Effector memory CD4-positive, alpha-beta T cell (primary cell): ENCODE measurements at places on chromosomes 5 and 9.

- DNase-seq, result no peak
Measured at GRCh38 chr5:159657771-159658170, 258.5 kb upstream of the ADRA1B start.

DNA sequence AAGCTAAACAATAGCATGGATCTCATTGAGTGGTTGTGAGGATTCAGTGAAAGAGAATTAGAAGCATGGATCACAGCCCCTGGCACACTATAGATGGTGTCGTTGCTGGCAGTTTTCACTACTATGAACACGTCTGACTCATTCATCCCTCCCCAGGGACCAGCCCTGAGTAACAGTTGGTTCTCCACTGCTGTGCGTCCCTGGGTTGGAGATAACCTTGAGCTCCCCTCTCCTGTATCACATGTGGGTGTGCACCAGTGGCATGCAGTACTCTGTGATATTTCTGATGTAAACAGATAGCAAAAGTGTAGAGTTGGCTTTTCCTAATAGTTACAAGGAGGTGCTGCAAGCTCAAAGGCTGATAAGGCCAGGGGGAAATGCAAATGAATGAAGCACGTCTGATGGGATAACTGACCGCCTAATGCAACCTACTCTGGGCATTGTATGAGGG, 8.8 kb upstream of the LCP2 start:
- no peak for DNase-seq

DNA sequence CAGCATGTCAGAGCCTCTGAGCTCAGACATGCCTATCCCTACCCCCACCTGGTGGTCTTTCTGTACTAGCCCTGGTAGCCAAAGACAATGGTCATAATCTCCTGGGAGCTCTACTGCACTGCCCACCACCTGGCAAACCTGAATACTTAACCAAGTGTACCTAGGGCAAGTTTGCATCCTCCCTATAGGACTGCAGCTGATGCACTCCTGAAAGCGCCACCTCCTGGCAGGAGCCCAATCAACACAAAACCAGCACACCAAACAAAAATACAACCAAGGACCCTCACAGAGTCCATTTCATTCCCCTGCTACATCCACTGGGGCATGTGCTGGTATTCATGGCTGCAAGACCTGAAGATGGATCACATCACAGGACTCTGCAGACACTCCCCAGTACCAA, 14.8 kb upstream of the FAM174A start:
- DNase-seq, result no peak

DNA sequence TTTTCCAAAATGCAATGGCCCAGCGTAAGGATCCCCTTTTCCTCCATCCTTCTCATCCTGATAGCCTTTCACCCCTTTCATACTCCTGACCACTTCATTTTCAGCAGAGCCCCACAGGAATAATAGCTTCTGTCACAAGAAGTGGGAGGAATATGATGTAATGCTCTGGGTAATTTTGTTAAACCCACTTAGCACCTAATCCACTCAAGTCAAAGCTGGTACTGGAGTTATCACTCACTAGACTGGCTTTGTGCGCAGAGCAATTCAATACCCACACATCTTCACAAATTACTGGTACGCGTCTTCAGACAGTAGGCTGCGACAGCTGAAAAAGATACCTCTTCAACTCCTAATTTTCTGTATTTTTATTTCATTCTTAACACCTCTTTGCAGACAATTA, 2232.8 kb upstream of the WWC1 start:
- DNase-seq, result no peak

- DNase-seq, result no peak
Measured at GRCh38 chr5:124452412-124452811, 294.0 kb downstream of the ZNF608 start.

DNA sequence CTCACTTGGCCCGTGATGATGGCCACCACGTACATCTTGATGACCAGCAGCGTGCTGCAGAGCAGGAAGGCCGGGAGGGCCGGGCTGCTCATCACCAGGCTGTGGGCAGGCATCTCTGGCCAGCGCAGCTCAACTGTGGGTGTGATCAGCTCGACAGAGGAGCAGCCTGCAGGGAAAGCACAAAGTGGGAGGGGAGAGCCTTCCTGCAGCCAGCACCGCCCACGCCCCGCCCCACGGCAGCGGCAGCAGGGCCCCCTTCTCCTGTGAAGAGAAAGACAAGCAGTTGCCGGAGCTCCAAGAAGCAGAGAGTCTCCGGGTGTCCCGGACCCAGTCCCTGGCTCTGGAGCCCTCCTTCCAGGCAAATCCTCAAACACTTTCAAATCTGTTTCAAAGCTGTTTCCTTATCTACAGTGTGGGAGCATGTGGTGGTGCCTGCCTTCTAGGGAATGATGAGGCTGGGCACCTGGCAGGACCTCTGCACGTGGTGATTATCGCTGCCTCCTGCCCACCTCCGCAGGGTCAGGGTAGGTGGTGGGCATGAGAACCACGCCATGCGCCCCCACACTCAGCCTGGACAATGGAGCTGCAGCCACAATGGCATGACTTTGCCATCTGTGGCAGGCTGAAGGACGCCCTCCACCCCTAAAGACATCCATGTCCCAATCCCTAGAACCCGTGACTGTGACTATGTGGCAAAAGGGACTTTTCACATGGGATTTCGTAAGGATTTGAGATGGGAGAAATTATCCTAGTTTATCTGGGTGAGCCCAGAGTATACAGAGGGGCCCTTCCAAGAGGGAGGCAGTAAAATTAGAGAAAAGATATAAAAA, at the start of gene PTGES:
TSS of gene PTGES (minus strand) at position 143 of the 830 bp plus-strand sequence. CDS start at position 113, 30 bp downstream.
- peak; percentile 14 for DNase-seq

GRCh38 chr5:122180863-122181548, 51.7 kb downstream of the ZNF474 start:
- DNase-seq, result no peak

DNA sequence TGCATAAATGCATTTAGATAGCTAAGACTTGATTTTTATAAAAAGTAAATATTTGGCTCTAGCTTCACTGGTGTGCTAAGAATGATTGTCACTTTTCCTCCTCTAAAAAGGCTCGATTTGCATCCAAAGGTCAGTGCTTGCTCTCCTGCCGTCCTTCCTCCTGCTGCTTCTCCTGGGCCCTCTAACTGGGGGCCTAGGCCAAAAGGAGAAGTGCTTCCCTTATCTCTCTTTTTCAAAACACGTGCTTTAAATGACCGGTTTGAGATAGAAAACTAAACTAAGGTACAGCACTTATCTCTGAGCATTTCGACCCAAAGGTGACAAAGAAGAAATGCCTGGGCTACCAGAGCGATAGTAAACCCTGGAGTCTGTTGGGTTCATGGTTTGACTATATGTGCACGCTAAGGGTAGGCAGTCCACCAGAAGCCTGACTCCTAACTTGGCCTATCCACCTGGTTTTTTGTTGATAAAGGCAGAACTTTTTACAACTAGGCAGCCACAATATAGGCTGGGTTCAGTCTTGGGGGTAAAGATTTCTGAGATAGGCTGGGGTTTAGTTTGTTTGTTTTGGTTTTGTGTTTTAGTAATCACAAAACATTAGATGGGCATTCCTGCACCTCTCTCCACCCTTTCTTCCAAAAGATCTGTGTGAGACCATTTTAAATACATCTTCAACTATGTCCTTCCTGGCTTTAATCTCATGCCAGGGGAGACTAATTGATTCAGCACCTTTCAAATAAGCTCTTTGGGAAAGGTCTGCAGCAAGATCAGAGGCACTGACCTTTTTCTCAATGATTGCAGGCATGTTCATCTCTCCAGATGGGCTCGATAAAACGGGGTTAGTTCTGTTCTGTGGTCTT, 3.8 kb downstream of the NR2F1-AS1 start:
- no peak for DNase-seq

- DNase-seq, result no peak
Measured at GRCh38 chr5:50929174-50929573, 262.7 kb downstream of the PARP8 start.

GRCh38 chr5:126600631-126601511, at the start of gene PHAX:
TSS of gene PHAX (plus strand) at chr5:126600947. CDS start at chr5:126600963, 16 bp downstream.
- peak; percentile 42 for DNase-seq

DNA sequence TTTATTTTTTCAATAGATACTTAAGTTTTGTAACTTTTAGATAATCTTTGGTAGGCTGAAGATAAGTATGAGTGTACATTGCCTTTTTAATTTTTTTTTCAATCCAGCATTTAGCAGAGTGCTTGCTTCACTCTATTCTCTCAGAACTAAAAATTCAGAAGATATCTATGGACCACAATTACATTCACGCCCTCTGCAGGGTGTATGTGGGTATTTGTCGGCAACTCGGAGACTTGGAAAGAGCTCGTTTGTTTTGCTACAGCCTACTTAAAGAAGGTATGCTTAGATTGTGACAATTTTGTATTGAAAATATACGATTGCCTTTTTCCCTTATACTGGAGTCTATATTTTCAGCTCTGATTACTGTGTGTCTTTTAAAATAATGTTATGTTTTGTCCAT, 43.8 kb downstream of the ICE1 start:
- DNase-seq, result no peak

DNA sequence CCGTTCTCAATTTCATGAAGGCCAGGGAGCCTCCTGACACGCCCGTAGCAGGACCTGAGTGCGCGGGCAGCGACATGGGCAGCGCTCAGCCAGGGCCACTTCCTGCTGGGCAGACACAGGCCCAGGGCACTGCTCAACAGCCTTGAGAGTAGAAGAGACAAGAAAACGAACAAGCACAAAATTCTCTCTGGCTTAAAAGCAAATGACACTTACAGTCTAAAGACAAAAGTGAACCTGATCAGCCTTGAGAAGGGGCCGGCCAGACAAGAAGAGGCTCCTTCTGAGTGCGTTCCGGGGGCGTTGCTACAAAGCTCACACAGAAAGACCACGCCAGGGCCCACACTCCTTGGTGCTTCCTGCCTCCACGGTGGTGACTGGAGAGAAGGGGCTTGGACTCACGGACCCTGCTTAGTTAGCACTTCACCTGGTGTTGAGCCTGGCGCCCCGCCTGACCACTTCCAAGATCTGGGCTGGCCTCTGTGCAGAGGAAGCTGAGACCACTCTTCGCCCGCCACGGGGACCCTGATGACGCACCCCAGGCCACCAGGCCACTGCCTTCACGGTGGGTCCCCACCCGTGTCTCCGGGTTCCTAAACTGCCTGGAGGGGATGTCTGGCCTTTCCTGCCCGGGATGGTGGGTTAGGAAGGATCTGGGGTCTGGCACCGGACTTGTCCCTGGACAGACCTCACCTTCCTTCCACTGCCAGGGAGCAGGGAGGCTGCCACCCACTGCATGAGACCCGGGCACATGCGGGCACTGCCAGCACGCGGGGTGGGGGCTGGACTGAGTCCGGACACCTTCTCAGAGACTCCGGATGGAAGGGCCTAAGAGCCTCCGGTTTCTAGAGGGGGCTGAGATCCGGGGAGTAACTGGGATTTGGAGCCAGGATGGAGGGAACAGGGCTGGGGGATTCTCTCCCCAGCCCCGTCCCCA, 1.3 kb downstream of the SLC12A7 start:
- DNase-seq, result no peak

GRCh38 chr5:138186002-138186447, 7.1 kb downstream of the KIF20A start:
- DNase-seq, result no peak

GRCh38 chr5:102903074-102903871, 148.2 kb downstream of the PAM start:
- DNase-seq, result no peak

DNA sequence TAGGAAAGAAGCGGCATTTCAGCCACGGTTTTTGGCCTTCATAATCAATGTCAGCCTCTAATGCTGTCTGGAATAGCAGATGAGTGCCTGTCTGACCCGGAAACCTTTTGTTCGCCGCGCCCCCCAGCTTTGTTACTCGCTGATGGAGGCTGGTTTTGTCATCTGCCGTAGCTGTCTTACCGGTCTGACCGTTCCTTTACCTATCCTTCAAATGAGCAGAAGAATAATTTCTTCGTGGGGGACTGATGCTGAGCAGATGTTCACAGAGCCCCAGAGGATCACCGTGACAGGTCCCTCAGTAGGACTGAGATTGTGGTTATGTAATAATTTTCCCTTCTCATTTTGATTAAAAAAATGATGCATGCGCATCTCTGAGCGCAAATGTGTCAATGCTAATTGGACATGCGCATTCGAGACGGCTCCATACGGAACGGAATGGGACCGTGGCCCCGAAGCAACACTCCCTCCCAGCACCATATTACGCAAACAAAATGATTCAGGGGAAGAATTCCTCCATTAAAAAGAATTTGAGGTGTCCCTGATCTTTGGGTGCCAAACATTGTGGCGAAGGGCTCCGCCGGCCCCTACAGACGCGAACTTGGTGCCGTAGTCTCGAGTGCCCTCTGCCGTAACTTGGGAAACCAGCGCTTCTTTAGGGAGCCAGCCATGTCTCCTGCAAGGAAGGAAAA, 27.6 kb downstream of the TLX3 start:
- no peak for DNase-seq

DNA sequence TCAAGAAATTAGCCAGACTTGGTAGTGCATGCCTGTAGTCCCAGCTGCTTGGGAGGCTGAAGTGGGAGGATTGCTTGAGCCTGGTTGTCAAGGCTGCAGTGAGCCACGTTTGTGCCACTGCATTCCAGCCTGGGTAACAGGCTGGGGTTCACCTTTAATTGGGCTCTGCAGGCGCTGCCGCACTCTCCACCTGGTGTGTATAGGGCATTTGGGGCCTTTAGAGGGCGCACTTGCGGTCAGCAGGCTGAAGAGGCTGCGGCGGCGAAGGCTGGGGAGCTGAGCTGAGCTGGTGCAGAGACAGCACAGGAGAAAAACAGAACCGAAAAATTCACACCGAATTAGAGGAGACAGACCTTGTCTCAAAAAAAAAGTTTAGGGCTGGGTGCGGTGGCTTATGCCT, 31.2 kb downstream of the CDK7 start:
- no peak for DNase-seq

DNA sequence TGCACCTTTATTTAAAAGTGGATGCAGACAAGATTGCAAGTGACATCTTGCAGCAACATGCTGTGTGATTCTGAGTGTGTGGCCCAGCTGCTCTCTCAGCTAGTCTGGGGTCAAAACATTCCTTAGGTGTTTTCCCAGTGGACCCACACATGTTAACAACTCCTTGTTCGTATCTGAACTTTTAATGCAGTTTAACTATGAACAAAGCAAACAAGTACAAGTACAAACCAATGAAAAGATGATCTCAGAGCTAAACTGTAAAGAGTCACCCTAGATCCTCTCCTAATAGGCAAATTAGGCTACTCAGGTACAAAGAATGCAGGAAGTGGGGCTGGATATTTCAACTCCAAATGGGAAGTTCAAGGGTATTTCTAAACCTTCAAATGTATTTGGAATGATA, 108.4 kb downstream of the ENTREP1 start:
- DNase-seq, result no peak

GRCh38 chr5:62138607-62139006, 167.4 kb upstream of the KIF2A start:
- no peak for DNase-seq
